ENCODE measurements at places on chromosomes 7 and 10.

GRCh38 chr7:78594156-78594555 lies 795.6 kb downstream of the PHTF2 start:
- no peak for DNase-seq

GRCh38 chr10:109689785-109690184 lies 233.5 kb downstream of the XPNPEP1 start:
- no peak for DNase-seq

GRCh38 chr10:75034714-75035258 lies 76.7 kb upstream of the SAMD8 start:
- DNase-seq: no peak

DNA sequence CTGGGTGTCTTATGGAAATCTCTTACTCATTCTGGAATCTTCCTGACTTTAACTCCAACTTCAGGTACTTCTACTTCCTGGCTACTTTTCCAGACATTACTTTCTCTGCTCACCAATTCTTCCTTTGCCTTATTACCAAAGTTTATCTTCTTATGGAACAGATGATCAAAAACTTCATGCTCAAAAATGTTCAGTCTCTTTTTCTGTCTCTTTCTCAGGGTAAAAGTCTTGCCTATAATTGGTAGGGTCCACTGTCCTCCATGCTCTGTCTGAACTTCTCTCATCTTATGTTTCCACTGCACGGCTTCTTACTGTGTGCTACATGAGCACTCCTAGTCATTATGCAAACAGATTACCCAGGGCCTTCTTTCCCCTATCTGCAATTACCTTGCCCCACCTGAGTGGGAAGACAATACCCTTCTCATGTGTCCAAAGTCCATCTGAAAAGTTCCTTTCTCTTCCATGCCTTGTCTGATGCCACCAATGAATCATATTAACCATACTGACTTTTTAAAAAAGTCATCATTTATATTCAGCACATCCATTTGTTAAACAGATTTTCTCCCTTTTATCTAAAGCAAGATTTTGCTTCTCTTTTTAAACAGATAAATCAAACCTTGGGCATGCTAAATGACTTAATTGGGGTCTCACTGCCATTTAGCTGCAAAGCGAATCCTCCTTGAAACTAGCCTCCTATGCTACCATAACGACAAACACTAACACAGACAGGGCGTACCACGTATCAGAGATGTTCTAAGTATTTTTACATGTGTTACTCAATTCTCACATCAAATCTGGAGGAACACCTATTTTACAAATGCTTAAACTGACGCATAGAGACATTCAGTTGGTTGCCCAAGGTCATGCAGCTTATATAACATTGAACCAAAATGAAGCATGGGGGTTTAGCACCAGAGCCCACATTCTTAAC lies 48.8 kb downstream of the SEMA3C start:
- DNase-seq: no peak

DNA sequence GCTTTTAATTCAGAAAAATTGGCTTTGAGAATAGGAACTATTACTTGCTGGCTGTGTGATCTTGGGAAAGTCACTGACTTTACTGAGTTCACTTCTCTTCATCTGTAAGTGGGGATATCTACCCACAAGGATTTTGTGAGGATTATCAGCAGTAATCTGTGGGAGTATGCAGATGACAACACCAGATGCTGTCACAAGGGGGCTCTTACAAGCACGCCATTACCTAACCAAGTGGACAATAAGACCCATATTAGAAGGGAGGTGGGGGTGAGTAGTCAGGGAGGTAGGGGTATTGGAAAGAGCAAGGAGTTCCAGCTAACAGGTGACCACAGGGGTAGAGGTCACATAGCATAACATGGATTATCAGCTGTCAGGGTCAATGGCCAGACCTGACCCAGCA lies 569.4 kb downstream of the SUGCT start:
- no peak for DNase-seq

DNA sequence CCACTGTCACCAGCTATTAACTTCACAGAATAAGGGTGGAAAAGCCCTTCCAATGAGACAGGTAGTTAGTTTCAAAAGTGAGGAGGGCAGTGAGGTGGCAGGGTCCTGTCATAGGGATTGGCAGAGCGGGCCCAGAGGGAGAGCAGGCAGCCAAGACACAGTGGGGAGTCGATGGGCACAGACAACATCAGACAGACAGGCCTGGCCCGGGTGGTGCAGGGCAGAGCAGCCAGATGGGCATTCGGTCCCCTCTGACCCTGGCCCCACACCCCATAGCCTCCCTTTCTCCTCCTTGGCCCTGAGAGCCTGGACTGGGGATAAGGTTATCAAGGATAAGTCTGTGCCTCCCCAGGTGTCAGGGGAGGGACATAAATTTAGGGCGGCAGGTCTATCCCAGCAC lies 31.4 kb upstream of the SMARCD3 start:
- no peak for DNase-seq

DNA sequence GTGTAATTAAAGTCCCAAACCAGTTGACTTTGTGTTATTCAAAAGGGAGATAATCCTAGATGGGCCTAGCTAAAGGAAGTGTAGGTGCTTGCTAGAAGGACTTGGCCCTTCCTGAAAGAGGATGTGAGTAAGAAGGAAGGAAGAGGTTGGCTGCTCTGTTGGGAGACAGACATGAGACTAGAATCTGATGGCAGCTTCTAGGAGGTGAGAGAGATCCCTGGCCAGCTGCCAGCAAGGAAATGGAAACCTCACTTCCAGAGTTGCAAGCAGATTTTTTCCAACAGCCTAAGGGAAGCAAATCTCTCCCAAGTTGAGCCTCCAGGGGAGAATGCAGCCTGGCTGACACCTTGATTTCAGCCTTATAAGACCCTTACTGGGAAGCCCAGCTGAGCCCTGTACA lies 368.4 kb upstream of the ZMIZ1 start:
- no peak for DNase-seq

GRCh38 chr10:54702583-54703485 lies 98.2 kb downstream of the PCDH15 start:
- no peak for DNase-seq

GRCh38 chr7:4745971-4746919 lies 29.2 kb upstream of the AP5Z1 start:
- DNase-seq: no peak

- DNase-seq: no peak
Observed at GRCh38 chr7:116669769-116670168, 2.2 kb upstream of the MET start.

GRCh38 chr7:120817851-120818250 lies 40.1 kb downstream of the TSPAN12 start:
- no peak for DNase-seq

GRCh38 chr7:73397521-73398281 lies 35.9 kb upstream of the FZD9 start:
- no peak for DNase-seq

DNA sequence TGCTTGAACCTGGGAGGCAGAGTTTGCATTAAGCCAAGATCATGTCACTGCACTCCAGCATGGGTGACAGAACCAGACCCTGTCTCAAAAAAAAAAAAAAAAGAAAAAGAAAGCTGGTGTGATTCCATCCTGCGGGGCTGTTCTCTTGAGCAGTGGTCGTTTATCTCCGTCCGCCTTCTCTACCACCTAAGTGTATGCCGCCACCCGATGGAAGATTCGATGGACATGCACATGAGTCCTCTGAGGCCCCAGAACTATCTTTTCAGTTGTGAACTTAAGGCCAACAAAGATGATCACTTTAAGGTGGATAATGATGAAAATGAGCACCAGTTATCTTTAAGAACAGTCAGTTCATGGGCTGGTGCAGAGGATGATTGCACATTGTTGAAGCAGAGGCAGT lies 65.7 kb downstream of the ABRAXAS2 start:
- DNase-seq: no peak

DNA sequence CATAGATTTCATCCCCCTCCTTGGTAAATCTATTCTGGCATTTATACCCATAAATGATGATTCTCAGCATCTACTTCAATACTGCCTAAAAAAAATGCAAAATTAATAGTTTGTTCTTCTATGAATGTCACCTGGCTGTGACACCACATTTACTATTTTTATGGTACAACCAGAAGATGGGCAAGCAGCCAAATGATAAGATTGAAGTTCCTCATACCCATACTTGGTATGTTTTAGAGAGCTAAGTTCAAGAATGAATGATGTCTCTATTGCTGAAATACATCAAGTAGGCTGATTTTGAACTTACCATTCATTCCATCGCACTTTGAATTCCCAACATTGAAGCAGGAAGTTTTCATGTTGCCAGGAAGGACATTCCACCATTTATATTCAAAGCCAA lies 134.2 kb downstream of the ELAPOR2 start:
- no peak for DNase-seq

GRCh38 chr10:30151581-30152389 lies 92.4 kb upstream of the JCAD start:
- DNase-seq: no peak
